Breast epithelium (tissue), 4 donors: ENCODE measurements at places on chromosomes 12 and 14. TPM values are rescaled to one million over a fixed set of nuclear protein-coding genes. Genes with fewer than 3 reads are reported as not detected.

- H3K27me3 ChIP-seq, result no peaks in the 10 kb centered on the region
- no peak for DNase-seq
- H3K27ac ChIP-seq, result no peak overlapping the region
These were observed 61.7 kb downstream of the PPP1R12A start for GRCh38 chr12:79873201-79873600.

DNA sequence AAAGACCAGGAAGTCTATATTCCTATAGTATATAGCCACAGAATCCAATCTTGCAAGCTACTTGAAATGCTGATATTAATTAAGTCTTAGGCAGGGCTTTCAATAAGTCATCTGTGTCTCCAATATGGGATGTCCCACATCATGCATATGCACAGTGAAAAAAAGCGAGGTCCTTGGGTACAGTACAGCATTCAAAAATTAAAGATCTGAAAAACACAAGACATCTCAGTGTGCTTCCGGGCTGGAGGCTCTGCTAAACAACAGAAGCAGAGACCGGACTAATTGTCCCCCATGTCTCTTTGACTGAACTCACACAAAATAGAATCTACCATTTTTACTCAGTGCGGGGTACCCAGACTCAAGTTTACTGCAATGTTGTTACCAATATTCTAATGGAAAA is 156.0 kb downstream of the DAD1 start:
- H3K4me1 ChIP-seq, result peaks cover 8% of the 10 kb centered on the region
- H3K27me3 ChIP-seq, result no peaks in the 10 kb centered on the region
- H3K27ac ChIP-seq, result no peak overlapping the region
- no peak overlapping the region for H3K4me3 ChIP-seq

GRCh38 chr12:57781244-57781643 is 1.3 kb upstream of the TSFM start:
- H3K27me3 ChIP-seq, result no peaks in the 10 kb centered on the region
- no peak for DNase-seq
- no peaks in the 10 kb centered on the region for H3K4me1 ChIP-seq
- no peaks in the 10 kb centered on the region for H3K36me3 ChIP-seq
- H3K4me3 ChIP-seq, result no peak overlapping the region

GRCh38 chr12:5773550-5773949 is 171.5 kb downstream of the ANO2 start:
- no peaks in the 10 kb centered on the region for H3K27me3 ChIP-seq
- no peak overlapping the region for H3K27ac ChIP-seq
- H3K4me3 ChIP-seq, result no peak overlapping the region
- DNase-seq, result no peak
- H3K36me3 ChIP-seq, result no peaks in the 10 kb centered on the region

DNA sequence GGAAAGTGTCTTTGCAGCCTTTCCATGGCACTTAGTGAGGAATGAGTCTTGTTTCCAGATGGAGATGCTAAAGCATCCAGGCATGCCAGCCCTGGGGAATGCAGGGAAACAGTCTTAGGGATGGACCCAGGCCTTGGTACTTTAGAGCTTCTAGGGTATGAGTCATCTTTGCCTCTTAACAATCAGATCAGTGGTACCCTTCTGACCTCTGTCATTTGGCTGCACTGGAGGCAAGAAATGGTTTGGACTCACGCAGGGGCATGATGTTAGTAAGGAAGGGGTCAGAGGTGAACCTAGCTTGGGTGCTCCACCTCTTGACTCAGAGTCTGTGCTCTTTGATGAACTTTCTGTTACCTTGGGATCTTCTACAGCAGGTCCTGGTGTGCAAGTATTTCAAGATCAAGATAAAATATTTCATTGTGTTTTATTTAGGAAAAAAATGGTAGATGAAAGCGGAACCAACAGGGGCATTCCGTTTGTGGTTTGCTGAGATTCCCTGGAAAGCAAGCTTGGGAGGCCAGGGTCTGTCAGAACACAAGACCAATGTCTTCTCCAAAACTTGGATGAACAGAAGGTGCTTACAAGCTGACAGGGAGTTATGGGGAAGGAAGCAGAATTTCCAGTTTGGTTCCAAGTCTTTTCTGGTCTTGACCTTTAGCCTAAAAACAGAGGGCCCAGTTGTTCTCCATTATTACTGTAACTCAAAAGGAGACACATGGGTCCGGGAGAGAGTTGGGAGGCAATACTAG is 216.2 kb downstream of the ZFP36L1 start:
- H3K4me1 ChIP-seq, result peaks cover 12% of the 10 kb centered on the region
- H3K36me3 ChIP-seq, result no peaks in the 10 kb centered on the region
- peak overlapping the region; percentile 87 for H3K27ac ChIP-seq
- no peaks in the 10 kb centered on the region for H3K27me3 ChIP-seq
- no peak for DNase-seq

The C1QL4 gene
- 0.44 TPM for total RNA-seq

The ASIC1 gene
- total RNA-seq, result 0.98 TPM

The GUCY2C gene
- not detected for total RNA-seq

The CAMKK2 gene
- total RNA-seq, result 29.2 TPM

The CLEC4A gene
- 2.5 TPM for total RNA-seq

The USP5 gene
- 52.8 TPM for total RNA-seq
